ENCODE measurements at places on chromosomes 6 and 20. TPM values are rescaled to one million over a fixed set of nuclear protein-coding genes. Genes with fewer than 3 reads are reported as not detected.

The GPR6 gene
- total RNA-seq, result not detected

The THBD gene
- total RNA-seq, result 205 TPM

The ENPP5 gene
- total RNA-seq, result 1.4 TPM

The TBXT gene
- not detected for total RNA-seq

The MUCL3 gene
- total RNA-seq, result not detected

The TRMT11 gene
- 20.5 TPM for total RNA-seq

- DNase-seq, result no peak
Measured at GRCh38 chr6:20575704-20576451, 41.6 kb downstream of the CDKAL1 start.

DNA sequence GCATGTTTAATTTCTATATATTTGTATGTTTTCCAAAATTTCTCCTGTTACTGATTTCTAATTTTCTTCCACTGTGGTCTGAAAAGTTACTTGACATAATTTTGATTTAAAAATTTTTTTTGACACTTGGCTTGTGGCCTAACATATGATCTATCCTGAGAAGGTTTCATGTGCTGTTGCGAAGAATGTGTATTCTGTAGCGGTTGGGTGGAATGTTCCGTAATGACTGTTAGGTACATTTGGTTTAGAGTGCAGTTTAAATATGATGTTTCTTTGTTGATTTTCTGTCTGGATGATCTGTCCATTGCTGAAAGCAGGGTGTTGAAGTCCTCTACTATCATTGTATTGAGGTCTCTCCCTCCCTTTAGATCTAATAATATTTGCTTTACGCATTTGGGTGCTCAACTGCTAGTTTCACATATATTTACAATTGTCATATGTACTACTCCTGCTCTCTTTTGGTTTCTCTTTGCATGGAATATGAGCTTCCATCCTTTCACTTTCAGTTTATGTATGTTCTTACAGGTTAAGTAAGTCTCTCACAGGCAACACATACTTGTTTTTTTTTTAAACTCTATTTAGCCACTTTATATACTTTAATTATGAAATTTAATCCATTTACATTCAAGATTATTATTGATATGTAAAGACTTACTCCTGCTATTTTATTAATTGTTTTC is 19.5 kb upstream of the EDN1 start:
- DNase-seq, result no peak

- DNase-seq, result no peak
Measured at GRCh38 chr6:85047818-85048217, 283.4 kb upstream of the TBX18 start.

DNA sequence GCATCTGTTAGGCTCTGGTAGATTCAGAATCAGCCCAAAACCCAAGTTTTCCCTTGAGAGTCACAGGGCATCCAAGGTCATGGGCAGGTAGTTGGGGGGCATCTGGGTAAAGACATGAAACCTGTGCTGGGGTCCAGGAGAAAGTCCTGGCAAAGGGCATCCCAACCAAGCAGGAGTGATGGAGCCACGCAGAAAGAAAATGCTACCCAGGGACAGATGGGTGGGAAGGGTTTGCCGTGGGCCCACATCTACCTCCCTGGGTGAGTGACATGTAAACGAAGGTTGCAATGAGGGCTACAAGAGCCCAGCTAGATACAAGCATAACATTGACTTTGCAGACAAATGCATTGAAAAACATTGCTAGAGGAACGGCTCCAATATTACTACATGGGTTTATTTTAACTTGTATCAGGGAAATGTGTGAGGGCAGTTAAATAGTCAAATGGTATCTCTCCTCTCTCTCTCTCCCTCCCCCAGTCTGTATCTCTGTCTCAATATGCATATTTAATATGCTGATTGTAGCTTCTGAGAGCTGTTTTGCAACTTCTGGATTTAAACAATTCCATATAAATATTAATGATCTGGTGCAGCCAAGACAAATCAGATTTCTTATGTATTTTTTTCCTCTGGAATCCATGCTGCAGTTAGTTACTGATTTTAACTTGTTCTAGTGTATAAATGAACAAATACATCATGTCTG is 135.7 kb downstream of the SYNDIG1 start:
- no peak for DNase-seq

GRCh38 chr6:166466178-166467122 is 83.7 kb upstream of the MPC1 start:
- no peak for DNase-seq

GRCh38 chr20:38473367-38473795 is 738 bp downstream of the RALGAPB start:
- DNase-seq, result no peak

DNA sequence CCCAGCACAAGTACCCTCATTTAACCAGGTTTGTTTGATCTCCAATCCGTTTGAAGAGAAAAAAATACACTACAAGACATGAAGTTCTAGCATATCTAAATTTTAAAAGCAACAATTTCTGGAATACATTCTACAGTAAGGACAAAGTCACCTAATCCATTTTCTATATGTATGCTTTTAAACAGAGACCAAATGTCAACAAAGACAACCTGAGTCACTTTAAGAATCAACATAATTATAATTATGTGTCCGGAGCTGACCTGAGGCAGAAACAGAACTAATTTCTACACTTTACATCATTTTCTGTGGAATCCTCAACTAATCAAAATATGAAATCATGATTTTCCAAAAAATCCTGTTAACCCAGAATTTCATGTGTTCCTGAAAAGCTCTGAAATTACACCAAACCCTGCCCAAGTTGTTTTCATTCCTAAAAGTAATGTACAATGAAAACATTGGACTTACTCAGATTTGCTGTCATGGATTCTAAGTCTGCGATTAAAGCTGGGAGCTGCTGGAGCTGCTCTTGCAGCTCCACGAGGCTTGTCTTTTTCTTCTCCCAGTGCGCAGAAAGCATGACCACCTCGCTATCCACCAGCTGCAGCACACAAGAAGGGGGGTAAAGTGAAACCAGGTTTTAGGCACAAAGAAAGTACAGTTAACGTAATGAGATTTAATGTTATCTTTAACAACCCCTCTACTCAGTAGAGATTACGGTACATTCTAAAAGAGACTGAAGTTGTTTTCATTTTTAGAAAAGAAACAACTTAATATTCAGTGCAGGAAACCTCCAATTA is 35.8 kb downstream of the DTNBP1 start:
- DNase-seq, result no peak

GRCh38 chr20:54062812-54063280 is 7.5 kb downstream of the BCAS1 start:
- DNase-seq, result no peak
